ENCODE measurements at places on chromosomes 1 and 21.
A peak's percentile ranks its signal among the peaks of the same experiment; 100 is the strongest.

- H3K4me3 ChIP-seq, result no peak overlapping the region
- H3K4me1 ChIP-seq, result peaks cover 8% of the 10 kb centered on the region
- peaks cover 8% of the 10 kb centered on the region for H3K27me3 ChIP-seq
Observed at GRCh38 chr1:204442376-204443259, 31.0 kb upstream of the PPP1R15B start.

DNA sequence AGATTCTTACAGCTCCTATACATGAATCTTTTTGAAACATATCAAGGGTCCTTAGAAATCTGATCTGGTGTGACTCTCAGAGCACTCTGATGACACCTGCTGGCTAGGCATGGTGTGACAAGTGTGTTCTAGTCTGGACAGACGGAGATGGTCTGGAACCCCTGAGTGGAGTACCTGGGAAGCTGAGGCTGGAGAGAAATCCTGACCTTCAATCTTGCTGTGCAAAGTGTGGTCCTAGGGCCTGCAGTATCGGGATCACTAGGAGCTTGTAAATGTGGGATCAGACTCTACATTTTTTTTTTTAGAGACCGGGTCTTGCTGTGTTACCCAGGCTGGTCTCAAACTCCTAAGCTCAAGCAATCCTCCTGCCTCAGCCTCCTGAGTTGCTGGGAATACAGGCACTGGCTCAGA, 78.6 kb upstream of the SOD1 start:
- H3K27ac ChIP-seq, result no peak overlapping the region
- peak; percentile 62 for DNase-seq
- H3K4me1 ChIP-seq, result no peaks in the 10 kb centered on the region

DNA sequence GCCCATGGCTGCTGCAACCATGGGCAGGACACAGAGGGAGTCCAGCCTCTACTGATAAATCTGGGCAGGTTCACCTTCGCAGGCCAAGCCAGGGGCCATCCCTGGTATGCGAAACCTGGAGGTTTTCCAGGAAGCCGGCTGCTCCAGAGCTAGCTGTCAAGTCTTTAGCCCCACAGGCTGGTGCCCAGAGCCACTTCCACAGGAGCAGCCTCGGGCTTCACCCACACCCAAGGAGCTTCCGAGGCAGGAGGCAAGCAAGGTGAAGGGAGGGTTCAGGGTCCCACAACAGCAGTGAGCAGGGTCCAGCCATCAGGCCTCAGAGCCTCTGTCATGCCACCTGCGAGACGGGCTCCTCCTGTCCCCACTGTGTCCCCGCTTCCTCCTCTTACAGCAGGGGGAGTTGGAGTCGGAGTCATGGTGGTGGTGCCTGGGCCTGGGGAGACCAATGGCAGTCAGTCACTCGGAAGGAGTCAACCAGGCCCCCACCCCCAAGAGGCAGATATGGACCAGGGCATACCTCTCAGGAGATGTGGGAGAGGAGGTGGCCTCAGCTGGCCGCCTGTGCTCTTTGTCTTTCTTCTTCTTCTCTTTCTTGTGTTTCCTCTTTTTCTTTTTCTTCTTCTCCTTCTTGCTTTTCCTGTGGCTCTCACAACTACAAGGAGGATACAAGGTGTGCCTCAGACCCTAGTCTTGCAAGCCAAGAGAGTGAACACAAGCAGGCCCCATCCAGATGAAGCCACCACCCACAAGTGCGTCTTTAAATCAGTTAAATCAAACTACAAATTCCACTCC, 2.1 kb downstream of the C1orf35 start:
- DNase-seq, result no peak
- no peak overlapping the region for H3K27ac ChIP-seq
- peaks cover 25% of the 10 kb centered on the region for H3K4me1 ChIP-seq

GRCh38 chr1:156444407-156445001, 56.1 kb downstream of the MEF2D start:
- H3K27ac ChIP-seq, result no peak overlapping the region
- peak; percentile 47 for DNase-seq
- no peak overlapping the region for H3K4me3 ChIP-seq
- H3K27me3 ChIP-seq, result peaks cover 59% of the 10 kb centered on the region
